ENCODE measurements at places on chromosomes 1 and 21.

- DNase-seq: no peak
Measured at GRCh38 chr1:248821641-248822040, 4.1 kb downstream of the SH3BP5L start.

GRCh38 chr1:83029050-83029449, 969.9 kb downstream of the TTLL7 start:
- no peak for DNase-seq

DNA sequence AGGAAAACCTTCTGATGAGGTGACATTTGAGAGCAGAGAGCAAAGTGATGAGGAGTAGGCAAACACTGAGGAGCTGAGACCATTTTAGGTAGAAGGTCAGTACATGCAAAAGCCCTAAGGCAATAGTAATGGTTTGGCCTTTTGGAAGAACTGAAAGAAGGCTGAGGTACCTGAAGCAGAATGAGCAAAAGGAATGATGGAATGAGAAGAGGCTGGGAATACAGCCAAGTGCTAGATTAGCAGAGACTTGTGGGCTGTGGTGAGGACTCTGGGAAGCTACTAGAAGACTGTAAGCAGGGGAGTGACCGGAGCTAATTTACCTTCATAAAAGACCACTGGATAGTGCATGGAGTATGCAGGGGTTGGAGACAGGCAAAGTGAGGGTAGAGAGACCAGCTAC, 77.9 kb downstream of the GFI1 start:
- peak; percentile 57 for DNase-seq

GRCh38 chr1:42942444-42942843, 16.2 kb downstream of the SLC2A1 start:
- peak; percentile 81 for DNase-seq

DNA sequence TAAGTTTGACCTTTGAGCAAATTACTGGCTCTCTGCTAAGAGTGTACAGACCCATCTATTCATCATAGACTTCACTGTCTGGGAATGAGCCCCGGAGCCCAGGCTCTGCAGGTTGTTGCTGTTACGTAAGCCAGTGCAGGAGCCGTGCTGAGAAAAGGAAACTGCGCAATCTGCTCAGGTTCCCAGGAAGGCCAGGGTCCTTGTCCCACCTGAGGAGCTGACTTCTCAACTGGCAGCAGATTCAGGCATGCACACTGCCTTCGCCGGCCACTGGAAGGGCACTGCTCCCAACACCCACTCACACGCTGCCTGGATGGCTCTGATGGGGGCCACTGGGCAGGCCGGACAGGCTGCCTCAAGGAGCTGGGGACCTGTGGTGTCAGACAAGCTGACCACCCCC, 19.5 kb downstream of the RCAN1 start:
- DNase-seq: no peak

- no peak for DNase-seq
Measured at GRCh38 chr1:25461849-25462248, 31.2 kb downstream of the MACO1 start.

DNA sequence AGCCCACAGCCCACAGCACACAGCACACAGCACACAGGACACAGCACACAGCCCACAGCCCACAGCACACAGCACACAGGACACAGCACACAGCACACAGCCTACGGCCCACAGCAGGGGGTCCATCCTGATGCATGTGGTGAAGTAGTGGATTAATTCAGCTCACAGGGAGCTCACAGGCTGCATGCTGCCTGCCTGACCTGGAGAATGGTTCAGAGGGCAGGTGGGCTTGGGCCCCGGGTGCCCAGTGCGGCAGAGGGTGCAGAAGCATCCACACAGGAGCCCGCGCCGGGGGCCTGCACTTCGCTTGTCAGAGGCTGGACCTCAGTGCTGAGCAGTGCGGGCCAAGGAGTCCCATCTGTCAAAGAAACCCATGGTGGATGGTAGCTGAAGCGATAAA, 21.1 kb upstream of the AJAP1 start:
- no peak for DNase-seq

- DNase-seq: no peak
Measured at GRCh38 chr1:154697710-154698109, 89.7 kb upstream of the ADAR start.

- DNase-seq: no peak
Measured at GRCh38 chr1:15825800-15826199, 18.4 kb upstream of the UQCRHL start.

GRCh38 chr1:52684545-52684944, 13.6 kb downstream of the COA7 start:
- DNase-seq: no peak

- DNase-seq: no peak
Measured at GRCh38 chr1:198641501-198641900, 2.7 kb downstream of the PTPRC start.

DNA sequence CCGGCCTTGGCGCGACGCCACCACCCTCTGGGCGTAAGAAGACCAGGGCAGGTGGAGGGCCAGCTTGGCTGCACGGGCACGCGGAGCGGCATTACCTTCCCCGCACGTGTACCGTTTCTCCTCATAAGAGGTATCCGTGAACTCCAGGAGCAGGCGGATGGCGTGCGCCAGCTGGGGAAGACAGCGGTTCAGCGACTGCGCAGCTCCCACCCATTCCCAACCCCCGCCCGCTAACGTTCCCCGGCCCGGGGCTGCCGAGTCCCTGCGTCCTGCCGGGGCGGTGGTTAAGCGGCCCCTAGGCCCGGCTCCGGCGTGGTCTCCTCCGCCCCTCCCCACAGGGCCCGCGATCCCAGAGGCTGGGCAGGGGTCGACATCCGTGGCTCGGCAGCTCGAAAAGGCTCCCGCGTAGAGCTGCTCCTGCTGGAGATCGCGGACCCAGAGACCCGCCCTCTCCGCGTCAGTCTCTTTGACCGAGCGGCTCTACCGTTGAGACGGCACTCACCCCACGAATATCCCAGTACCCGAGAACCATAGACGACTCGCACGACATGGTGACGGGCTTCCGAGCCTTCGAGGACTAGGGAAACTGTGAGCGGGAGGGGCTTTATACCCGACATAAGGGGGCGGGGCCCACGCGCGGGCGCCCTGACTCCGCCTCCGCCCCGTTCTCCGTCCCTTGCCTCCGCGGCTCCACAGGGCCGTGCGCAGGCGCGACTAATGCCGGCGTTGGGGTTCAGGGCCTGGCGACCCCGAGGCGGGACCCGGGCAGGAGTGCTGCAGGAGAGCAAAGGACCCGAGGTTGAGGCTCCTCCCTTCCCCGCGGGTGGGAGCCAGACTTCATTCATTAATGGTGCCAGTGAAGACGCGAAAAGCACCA, 862 bp downstream of the GSTM3 start:
- peak; percentile 75 for DNase-seq

DNA sequence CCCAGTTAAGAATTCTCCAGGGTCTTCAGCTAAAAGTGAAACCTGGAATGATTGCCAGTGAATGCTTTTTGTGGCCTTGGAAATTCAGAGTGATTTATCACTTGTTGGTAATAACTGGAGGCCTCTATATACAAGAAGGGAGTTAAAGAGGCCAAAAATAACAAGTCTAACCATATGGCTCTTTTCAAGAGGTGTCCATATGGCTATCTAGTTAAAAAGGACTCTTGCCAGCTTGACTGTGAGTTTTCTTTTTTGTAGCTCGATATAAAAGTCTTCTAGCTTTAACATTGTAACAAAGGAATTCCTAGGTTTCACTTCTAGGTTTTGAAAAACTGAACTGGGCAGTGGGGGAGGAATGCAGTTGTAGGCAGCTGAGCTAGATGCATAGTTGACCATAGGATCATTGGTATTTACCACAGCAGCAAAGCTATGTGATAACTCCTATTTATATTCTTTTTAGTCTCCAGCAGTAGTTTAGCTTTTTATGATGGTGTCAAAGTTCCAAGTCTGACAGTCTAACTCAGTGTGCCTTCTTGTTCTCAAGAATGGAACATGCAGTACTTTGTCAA, 44.4 kb downstream of the CACHD1 start:
- DNase-seq: no peak

- DNase-seq: peak; percentile 94
Measured at GRCh38 chr1:10724052-10724494, 72.4 kb downstream of the CASZ1 start.

DNA sequence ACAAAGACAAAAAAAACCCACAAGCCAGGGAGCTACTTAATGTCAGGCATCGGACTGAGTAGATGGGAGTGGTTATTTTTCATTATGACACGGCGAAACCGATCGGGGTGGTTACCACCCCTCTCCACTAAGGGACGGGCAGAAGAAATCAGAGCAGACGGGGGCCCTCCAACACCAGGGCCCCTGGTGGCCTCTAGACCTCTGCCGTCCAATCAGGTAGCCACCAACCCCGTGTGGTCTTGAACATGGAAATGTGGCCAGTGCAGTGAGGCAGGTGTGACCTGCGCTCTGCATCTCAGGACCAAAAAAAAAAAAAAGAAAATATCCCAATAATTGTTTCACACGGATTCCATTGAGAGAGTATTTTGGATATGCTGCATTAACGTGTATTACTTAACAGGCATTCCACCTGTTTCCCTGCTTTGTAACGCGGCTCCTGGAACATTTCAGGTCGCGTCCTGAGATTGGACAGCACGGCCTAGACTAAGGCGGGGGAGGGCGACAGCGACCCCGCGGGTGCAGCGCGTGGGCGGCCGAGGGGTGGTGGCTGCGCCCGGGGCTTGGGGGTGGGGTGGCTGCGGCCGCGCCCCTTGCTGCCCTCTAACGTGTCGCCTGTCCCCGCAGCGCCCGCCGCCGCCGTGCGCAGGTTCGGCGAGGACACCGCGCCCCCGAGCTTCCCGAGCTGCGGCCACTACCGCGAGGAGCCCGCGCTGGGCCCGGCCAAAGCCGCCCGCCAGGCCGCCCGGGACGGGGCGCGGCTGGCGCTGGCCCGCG, 48.3 kb downstream of the SIM2 start:
- no peak for DNase-seq

DNA sequence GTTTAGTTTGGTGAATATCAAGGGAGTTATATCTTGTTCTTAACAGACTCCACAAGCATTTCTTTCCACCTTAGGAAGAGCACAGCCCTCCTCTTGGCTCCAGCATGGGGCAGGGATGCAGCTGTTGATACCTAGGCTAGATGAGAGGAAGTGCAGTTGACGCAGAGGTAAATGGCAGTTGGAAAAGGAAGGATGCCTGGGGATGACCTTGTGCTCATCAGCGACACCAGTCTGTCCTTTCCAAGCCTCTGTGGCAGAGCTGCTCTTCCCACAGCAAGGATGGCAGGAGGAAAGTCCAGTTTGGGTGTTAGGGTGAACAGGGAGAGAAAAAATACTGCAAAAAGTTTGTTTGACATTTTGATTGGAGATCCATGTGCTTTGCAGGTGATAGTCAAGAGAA, 6.2 kb downstream of the PROX1 start:
- no peak for DNase-seq

GRCh38 chr1:179153217-179153616, 71.3 kb downstream of the TOR3A start:
- no peak for DNase-seq

- no peak for DNase-seq
Measured at GRCh38 chr1:91075233-91076135, 53.6 kb upstream of the ZNF644 start.

- no peak for DNase-seq
Measured at GRCh38 chr1:228359613-228360532, 46.8 kb downstream of the TRIM11 start.

GRCh38 chr21:35226328-35226727, 177.2 kb upstream of the RUNX1 start:
- DNase-seq: no peak

DNA sequence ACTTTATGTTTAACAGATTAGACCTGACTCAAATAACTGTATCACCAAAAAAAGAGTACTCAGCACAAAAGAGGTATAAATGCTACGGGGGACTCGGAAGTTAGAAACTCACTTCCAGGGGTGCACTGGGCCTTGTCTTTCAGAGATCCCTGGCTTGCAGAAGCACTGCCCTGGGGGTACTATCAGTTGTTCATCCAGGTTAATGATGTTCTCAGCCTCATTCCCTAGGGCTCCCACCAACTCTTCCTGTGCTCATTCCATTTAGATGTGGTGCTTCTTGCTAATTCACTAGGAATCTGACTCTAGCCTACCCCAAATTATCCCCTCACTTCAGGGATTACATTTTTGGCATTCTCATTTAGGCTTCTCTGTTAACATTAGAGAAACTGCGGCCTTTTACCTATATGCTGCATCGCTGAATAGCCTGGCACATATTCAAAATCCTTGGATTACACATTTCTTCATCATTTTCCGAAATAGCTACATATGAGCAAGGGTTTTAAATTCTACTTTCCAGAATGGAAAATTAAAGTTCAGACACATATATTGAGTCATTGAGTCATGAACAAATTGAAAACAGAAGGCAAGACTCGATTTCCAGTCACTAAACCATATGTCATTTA, 338.5 kb downstream of the KCTD3 start:
- no peak for DNase-seq

GRCh38 chr1:64240206-64240605, 36.8 kb downstream of the UBE2U start:
- DNase-seq: no peak

- DNase-seq: no peak
Measured at GRCh38 chr1:177632923-177633615, 336.8 kb downstream of the SEC16B start.

DNA sequence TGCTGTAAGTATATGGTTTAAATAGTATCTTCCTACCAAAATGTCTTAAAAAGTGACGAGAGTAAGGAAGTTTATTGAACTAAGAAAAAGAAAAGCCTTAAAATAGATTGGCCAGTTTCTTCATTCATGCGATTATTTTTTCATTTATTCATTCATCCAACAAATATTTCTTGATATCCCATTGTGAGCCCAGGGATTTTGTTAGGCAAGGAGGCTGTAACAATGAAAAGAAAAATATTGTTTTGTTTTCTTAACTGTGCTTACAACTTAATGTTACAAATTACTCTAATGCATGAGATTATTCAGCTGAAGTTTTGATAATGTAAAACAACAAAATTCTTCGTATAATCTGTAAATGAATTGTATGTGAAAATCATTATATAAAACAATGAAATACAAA, 882.0 kb downstream of the LTN1 start:
- no peak for DNase-seq

- no peak for DNase-seq
Measured at GRCh38 chr1:245810181-245810769, 655.5 kb downstream of the KIF26B start.

DNA sequence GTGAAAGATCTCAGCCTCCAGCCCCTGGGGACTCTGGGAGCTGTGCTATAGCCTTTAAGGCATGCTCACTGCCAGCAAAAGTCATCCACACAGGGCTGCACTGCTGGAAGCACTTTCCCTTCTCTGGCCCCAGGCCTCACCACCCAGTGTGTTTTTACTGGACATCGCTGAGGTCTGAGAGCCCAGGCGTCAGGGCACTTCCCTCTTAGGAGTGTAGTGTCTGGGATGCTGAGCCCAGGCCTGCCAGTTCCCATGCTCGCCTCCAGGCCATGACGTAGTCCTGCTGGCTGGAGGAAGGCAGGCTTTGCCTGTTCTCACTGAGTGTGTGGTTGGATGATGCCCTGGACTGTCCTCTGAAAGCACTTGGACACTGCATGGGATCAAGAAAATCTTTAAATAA, 101.2 kb downstream of the GDAP2 start:
- DNase-seq: no peak

Measured in DMS79 (cell line).